ENCODE measurements at places on chromosomes 11 and 22.

GRCh38 chr11:68682531-68682961 is 1.8 kb upstream of the GAL start:
- peak; percentile 81 for DNase-seq

DNA sequence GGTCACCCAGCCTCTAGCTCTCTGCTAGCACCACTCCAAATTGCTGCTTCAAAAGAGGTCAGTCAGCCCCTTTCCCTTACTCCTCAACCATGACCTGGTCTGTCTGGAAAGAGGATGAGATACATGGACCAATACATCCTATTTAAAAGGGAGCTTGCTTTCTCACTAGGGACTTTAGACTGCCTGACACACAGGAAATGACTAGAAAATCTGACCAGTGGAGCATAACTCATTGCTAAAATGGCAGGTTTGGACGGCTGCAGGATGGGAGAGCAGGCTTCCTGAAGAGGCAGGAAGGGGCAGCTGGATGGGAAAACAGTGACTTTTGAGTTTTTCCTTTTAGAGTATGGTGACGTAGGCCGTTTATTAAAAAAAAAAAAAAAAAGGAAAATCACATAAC is 25.3 kb downstream of the STIM1 start:
- no peak for DNase-seq

- no peak for DNase-seq
Observed at GRCh38 chr11:127521413-127521812, 520.8 kb upstream of the KIRREL3 start.

DNA sequence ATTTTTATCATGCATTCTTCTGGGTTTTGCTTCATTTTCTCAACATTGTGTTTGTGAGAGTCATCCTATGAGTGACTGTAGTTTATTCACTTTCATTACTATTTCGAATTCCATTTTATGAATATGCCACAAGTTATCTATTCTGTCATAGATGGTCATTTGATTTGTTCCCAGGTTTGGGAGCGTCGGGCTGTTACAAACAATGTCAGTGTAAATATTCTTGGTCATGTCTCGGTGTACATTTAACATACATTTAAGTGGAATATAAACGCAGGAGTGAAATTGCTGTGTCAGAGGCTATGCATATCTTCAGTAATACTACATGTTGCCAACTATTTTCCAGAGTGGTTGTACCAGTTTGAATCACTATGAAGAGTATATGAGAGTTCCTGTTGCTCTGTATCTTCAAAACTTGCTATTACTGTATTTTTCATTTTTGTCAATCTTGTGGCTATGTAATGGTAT is 2.4 kb downstream of the TRIM44 start:
- DNase-seq, result no peak

DNA sequence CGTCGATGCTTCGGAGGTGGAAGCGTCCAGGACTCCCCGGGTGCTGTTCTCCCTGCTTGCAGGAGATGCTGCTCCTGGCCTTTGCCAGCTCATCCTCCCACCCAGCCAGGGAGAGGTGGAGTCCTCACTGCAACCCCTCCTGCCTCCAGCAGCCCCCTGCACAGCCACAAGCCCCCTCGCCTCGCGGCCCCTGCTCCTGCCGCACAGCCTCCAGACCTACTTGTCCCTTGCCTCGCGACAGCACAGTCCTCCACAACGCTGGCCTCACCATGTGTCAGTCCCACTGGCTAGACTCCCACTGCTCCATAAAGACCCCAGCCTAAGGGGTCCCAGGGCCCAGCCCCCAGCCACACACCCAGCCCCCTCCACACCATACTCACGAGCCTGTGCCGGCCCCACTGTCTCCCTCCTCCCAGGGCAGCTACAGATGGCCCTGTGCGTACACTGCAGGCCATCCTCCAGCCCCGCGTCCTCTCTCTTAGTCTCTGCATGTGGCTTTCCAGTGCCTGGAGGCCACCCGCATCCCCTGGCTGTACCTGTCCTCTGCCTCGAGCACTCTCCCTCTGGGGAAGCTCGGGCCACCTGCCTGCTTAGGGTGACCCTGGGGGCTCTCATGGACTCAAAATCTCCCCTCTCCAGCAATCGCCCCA is 91.5 kb downstream of the CELSR1 start:
- no peak for DNase-seq

GRCh38 chr11:73156114-73156513 is 14.0 kb upstream of the FCHSD2 start:
- DNase-seq, result no peak

- no peak for DNase-seq
Observed at GRCh38 chr11:132100583-132100982, 730.2 kb downstream of the NTM start.

- no peak for DNase-seq
Observed at GRCh38 chr22:46405901-46406300, 70.4 kb downstream of the TRMU start.

DNA sequence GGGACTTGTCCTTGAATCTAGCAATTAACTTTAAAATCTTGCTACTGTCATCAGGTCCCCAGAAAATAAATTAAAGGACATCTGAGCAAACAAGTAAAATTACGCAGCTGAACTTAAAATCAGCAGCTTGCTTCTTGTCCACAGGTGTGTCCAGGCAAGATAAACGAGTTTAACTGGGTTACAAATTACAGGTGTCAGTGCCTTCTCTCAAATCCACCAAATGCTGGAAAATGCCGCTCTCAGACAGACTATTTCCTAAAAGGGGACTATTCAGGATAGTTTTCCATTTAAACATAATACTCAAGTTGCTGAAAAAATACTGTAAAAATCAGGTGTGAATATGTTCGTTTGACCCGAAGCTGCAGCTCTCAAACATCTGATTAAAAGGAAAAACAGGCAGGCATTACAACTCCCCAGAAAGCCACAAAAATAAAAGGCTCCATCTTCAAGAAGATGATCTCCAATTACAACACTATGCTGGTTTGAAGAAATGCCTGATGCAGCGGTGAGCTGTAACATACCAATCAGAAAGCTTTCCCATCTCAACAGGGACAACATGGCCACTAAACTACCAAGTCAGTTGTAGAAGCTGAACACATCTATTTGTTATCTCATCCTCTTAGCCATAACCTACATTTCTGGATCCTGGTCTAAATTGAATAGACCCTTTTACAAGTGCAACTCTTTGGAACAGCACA is 82.1 kb downstream of the CADM1 start:
- no peak for DNase-seq

- no peak for DNase-seq
Observed at GRCh38 chr11:17585911-17586695, 39.0 kb downstream of the OTOG start.

DNA sequence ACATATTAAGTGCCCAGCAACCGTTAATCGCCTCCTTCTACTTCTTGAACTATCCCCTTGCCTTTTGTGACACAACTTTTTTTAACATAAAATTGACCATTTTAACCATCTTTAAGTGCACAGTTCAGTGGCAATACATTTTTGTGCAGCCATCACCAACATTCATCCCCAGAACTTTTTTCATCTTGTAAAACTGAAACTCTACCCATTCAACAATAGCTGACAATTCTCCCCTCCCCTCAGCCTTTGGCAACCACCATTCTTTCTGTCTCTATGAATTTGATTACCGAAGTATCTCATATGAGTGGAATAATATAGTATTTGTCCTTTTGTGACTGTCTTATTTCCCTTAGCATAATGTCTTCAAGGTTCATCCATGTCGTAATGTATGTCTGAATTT is 66.0 kb downstream of the MICAL2 start:
- DNase-seq, result no peak

DNA sequence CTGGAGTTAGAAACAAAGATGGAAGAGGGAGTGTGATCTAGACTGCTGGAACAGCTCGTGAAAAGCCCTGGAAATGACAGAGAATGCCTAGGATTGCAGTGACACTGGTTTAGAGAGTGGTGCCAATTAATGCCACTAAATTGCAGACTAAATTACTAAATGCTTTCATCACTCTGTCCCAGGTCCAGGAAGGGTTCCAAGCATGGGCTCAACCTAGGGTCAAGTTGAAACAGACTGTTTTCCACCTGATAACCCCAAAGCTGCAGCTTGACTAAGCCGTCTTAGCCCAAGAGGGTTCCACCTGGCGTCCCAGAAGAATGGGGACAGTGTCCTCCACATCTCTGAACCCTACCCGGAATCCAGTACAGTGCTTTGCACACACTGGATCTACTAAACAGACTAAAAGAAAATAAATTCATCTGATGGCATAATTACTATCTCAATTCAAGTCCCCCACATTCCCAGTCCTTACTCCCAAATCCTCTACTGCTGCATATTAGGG is 1.1 kb upstream of the CRY2 start:
- no peak for DNase-seq

DNA sequence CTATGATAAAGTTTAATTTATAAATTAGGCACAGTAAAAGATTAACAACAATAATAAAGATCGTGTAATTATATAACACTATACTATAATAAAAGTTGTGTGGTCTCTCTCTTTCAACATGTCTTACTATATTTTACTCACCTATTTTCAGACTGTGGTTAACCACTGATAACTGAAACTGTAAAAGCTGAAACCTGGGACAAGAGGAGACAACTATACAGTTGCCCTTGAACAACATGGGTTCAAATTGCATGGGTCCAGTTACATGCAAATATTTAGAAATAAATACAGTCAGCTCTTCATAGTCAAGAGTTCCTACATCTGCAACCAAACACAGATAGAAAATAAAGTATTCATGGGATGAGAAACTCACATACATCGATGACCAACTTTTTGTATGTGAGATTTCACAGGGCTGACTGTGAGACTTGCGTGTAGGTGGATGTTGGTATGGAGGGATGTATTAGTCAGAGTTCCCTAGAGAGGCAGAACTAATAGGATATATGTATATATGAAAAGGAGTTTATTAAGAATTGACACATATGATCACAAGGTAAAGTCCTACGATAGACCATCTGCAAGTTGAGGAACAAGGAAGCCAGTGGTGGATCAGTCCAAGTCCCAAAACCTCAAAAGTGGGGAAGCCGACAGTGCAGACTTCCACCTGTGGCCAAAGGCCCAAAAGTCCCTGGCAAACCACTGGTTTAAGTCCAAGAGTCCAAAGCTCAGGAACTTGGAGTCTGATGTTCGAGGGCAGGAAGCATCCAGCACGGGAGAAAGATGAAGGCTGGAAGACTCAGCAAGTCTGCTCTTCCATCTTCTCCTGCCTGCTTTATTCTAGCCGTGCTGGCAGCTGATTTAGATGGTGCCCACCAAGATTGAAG is 359.5 kb downstream of the INSC start:
- DNase-seq, result no peak

- peak; percentile 65 for DNase-seq
Observed at GRCh38 chr22:45421349-45422055, 8.0 kb downstream of the RIBC2 start.

DNA sequence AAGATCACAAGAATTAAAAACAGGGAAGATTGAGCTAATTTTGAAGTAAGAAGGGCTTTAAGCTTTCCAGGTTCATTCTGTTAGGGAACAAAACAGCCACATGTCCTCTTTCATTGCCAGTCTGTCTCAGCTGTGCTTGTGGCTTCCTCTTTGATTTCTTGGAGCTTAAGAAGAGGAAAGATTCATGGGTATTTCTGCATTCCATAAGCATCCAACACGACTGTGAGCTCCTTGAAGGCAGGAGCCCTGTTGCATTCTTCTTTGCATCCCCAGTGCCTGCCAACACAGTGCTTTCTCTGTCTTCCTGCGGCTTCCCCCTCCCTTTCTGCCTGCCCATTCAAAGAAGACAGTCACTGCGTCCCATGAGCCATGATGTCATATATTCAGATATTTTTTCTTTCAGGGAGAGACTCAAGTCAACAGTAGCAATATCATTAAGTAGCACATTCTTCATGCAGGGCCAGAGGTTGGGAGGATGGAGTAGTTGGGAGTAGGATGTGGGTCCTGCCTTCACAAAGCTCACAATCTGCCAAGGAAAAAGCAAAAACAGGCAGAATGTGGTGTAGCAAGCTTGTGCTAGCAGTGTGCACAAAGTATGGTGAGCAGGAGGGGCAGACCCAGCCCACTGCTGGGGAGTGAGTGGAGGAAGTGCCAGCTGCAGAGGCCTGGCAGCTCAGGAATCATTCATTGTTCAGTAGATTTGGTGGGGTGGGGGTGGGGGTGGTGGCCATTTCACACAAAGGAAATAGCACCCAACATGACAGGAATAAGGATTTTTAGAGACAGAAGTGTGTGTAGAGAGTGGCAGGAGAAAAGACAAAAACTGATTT is 162.1 kb upstream of the RASSF10 start:
- no peak for DNase-seq

DNA sequence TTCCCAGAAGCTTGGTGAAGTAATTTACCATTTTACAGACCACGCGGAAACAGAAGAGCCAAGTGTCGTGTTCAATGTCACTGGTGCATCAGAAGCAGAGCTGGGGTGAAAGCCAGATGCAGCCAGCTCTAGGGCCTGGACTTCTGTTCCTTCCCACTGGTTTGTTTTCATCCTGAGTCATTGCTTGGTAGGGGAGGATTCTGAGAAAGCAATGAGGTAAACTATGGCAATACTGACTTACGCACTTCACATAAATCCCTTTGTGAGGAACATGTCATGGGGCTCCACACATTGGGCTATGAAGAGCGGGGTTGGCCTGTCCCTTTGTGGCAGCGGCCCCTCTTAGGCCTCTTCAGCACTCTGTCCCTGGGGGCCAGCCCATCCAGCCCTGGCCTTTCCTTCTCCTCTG is 52.4 kb upstream of the RBFOX2 start:
- no peak for DNase-seq

GRCh38 chr11:71221201-71221600 is 31.2 kb downstream of the SHANK2 start:
- no peak for DNase-seq

DNA sequence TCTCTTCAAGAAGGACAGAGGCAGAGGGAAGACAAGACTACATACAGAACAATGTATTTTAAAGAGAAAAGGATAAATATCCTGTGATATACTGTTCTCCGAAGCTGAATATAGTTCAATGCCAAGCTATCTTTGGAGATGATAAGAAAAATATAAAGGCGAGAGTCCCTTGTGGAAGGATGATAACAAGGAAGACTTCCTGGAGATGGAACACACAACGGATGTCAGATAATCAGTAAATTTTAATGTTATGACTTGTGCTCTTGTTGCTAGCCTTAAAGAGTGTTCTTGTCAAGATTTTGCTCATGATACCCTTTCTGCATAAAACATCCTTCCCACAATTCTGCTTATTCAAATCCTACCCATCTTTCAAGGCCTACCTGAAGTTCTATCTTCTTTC is 6.8 kb upstream of the CTR9 start:
- DNase-seq, result no peak

GRCh38 chr11:17651681-17652080 is 67.7 kb upstream of the MYOD1 start:
- DNase-seq, result no peak

DNA sequence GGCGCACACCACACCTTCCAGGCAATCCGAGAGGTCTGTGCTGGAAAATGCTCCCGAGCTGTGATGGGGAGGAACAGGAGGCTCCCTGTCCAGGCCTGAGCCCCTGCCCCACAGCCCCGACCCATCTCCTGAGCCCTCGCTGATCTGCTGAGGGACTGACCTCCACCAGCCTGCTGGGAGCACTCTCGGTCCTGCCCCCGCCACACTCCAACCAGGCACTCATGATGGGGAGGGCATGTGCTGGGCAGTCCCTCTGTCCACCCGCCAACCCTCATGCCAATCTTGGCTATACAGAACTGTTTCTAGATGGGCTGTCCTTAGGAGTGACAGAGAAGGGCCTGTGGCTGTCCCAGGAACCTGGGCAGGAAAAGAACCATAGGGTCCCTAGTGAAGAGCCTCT is 70.8 kb downstream of the TRMU start:
- DNase-seq, result no peak

- DNase-seq, result peak; percentile 34
Observed at GRCh38 chr11:94968334-94968958, 4.9 kb downstream of the CWC15 start.

Data from suppressor macrophage treated with lipopolysaccharide for 4 hours (primary cell).